GM06990 (cell line): ENCODE measurements at places on chromosomes 5 and 9.

DNA sequence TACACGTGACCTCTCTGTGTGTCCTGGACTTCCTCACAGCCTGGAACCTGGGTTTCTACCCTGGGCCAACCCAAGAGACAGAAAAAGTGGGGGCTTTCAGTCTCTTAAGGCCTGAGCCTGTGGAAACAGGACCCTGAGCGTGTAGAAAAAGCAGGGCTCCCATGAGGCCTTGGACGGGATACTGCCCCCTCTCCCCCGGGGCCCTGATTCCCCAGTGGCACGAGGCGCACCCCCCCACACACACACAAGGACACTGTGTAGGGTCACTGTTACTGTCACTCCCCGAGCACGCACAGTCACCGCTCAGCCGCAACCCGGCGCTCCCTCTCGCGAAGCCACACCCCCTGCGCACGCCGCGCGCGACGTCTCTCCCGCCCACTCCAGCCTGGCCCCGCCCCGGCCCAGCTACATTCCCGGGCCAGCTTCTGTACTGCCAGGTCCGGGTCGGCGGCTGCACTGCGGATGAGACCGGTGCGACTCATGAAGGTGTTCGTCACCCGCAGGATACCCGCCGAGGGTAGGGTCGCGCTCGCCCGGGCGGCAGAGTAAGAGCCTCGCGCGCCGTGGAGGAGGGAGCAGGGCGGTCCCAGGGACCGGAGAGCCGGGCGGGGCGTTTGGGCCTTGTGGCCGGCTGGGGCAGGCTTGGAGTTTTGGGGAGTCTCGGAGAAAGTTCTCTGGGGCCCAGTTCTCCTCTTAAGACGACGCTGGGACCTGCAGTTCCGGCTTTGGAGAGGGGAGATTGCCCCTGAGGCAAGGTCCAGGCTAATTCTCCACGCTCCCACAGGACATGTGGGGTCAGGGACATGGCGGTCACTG lies at the start of gene GRHPR:
Gene GRHPR (plus strand): TSS at position 408 of the 816 bp plus-strand sequence. CDS start 55 bp downstream, at position 463.
- DNase-seq, result peak; percentile 91

- no peak for DNase-seq
These were observed 84.7 kb downstream of the FEM1C start for GRCh38 chr5:115459855-115460341.

DNA sequence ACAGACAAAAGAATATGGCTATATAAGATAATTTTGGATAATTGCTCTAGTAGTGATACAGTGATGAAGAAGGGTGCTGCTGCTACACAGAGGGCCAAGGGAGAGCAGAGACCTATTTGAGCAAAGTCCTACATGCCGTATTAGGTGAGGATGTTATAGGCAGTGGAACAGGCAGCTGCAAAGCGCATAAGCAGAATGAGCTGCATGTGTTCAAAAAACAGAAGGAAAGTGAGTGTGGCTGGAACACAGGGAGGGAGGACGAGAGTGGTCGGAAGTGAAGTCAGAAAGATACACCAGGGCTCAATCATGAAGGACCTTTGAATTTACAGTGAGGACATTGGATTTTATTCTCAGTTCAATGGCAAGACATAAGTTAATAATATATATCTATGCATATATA lies 35.4 kb downstream of the ITGA2 start:
- DNase-seq, result no peak

- peak; percentile 67 for DNase-seq
These were observed 1.1 kb upstream of the NTRK2 start for GRCh38 chr9:84668196-84669012.

- no peak for DNase-seq
These were observed 489.6 kb downstream of the MAN2A1 start for GRCh38 chr5:110179321-110179720.

DNA sequence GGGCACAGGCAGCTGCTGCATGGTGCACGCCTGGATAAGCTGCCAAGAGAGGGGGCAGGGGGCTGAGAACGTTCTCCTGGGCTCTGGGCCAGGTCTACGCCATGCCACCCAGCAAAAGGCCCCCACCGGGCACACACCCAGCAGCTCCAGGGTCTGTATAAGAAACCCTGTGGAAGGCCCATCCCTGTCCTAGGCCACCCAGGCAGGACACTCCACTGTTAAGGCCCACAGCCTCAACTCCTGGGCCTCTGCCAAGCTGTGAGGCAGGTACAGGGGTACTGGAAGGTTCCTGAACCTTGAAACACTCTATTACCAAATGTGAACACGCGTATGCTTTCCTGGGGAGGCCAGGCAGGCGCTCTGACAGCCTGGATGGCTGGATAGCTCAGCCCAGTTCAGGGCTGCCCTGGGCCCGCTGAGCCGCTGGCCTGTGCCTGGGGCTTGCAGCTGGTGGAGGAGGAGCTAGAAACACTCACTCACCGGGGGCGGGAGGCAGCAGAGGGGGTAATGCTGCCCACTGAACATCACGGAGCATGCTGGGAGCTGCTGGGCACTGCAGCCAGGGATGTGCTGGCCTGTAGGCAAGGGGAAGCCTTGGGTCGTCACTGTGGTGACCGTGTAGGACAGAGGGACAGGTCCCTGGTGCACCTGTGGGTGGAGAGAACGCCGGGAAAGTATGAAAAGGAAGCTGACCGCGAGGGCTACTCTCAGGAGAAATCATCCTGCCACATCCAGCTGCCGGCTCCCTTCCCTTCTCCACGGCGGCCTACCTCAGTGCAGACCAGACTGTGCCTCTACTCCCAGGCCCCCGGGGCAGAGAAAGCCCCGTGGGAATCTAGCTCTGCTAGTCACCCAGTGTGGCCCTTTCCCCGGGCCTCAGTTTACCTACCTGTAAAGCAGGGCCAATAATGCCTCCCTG lies 6.0 kb downstream of the RNF44 start:
- no peak for DNase-seq

DNA sequence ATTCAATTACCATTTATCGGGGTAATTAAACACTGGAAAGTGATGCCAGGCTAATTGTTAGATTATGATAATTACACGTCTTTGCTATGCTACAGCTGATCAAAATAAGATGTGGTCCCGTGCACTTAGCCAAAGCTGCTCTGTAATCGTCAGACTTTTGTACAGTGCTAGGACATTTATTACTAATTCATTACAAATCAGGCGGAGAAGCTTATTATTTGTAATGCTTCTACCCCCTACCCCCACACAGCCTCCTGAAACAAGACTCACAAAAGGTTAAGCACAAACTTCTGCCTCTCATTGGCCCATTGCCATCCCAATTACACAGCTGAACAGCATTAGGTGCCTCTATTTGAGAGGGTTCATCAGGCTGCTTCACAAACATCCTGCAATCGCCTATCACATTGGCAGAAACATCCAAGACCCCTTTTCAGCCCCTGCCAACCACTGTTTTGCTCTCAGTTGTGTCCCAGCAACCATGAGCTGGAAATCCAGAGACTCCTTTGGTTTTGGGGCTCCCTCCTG lies 232.7 kb downstream of the EFNA5 start:
- DNase-seq, result no peak
